ENCODE measurements at places on chromosomes 5 and 9.

GRCh38 chr9:134950386-134951210, 32.9 kb upstream of the FCN1 start:
- DNase-seq, result peak; percentile 27

- DNase-seq, result peak; percentile 70
These were observed 145.9 kb downstream of the GABRB2 start for GRCh38 chr5:161400583-161400982.

- DNase-seq, result no peak
These were observed 16.9 kb upstream of the NKD2 start for GRCh38 chr5:991472-992267.

GRCh38 chr5:73446631-73447529, 1.7 kb downstream of the FOXD1 start:
- no peak for DNase-seq

DNA sequence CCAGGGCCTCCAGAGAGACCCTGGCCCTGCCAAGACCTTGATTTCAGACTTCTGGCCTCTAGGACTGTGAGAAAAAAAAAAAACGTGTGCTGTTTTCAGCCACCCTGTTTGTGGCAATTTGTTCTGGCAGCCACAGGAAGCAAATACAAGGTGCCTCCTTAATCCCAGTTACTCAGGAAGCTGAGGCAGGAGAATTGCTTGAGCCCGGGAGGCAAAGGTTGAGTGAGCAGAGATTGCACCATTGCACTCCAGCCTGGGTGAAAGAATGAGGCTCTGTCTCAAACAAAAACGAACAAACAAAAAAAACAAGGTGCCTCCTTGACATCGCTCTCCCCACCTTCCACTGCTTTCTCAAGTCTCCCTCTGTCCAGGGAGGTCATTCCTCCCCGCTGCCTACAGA, 98.0 kb downstream of the GABBR2 start:
- no peak for DNase-seq

GRCh38 chr5:33877449-33877848, 14.3 kb downstream of the ADAMTS12 start:
- no peak for DNase-seq

DNA sequence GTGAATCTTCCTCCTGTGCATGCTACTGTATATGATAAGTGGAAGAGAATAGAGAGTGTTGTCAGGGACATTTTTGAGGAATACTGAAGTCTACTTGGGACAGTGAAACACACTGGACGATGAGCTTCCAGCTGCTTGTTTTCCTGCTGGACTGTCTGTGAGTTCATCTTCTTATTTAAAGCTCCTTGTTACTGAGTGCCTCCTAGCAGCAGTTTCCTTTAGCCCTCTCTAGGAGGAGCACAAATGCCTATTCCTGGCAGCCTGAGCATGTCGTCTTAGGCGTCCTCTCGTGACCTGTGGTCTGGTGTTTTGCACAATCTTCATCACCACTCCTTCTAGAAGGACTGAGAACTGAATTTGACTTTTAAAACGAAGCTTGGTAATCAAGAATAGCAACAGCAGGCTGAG, 43.8 kb downstream of the ANKRD33B start:
- DNase-seq, result no peak

GRCh38 chr9:72734631-72735030, 213.2 kb downstream of the TMC1 start:
- DNase-seq, result no peak

GRCh38 chr9:120688758-120689157, 25.5 kb downstream of the MEGF9 start:
- DNase-seq, result no peak

GRCh38 chr5:169580964-169581363, 2.6 kb upstream of the SPDL1 start:
- no peak for DNase-seq

- no peak for DNase-seq
These were observed 53.6 kb upstream of the POU5F2 start for GRCh38 chr5:93794954-93795353.

GRCh38 chr5:65707663-65708062, 14.2 kb downstream of the SGTB start:
- no peak for DNase-seq

DNA sequence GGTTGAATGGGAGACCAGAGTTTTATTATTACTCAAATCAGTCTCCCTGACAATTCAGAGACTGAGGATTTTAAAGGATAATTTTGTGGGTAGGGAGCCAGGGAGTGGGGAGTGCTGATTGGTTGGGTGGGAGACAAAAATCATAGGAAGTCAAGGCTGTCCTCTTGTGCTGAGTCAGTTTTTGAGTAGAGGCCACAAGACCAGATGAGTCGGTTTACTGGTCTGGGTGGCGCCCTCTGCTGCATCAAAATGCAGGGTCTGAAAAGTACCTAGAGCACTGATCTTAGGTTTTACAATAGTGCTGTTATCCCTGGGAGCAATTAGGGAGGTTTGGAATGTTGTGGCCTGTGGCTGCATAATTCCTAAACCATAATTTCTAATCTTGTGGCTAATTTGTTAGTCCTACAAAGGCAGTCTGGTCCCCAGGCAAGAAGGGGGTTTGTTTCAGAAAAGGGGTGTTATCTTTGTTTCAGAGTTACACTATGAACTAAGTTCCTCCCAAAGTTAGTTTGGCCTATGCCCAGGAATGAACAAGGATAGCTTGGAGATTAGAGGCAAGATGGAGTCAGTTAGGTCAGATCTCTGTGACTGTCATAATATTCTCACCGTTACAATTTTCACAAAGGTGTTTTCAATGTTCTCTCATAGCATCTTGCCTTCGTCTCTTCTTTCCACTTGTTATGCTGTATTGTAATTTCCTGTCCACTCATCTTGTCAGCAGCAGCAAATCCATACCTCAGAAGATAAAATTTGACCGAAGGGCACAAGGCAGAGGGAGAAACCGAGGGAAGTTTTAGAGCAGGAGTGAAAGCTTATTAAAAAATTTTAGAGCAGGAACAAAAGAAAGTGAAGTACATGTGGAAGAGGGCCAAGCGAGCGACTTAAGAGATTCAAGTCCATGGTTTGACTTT, 59.2 kb upstream of the CLINT1 start:
- no peak for DNase-seq
